RWPE2 (cell line): ENCODE measurements at places on chromosomes 11 and 22.

DNA sequence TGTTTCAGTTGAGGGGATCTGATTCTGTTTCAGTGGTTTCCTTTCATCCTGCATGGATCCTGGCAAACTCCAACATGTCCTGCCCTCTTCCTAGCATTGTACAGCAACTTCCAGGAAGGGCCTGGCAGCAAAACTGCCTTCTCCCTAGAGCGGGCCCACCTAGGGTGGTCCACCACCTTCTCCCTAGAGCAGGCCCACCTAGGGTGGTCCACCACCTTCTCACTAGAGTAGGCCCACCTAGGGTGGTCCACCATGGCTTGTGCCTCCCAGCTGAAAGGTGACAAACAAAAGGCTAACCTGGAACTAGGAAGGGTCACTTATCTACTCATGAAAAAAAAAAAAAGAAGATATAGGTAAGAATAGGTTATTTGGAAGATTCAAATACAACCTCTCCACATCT, 92.2 kb downstream of the NTM start:
- no peak for DNase-seq

GRCh38 chr11:5297721-5298323, 3.9 kb downstream of the OR51B4 start:
- DNase-seq = no peak

DNA sequence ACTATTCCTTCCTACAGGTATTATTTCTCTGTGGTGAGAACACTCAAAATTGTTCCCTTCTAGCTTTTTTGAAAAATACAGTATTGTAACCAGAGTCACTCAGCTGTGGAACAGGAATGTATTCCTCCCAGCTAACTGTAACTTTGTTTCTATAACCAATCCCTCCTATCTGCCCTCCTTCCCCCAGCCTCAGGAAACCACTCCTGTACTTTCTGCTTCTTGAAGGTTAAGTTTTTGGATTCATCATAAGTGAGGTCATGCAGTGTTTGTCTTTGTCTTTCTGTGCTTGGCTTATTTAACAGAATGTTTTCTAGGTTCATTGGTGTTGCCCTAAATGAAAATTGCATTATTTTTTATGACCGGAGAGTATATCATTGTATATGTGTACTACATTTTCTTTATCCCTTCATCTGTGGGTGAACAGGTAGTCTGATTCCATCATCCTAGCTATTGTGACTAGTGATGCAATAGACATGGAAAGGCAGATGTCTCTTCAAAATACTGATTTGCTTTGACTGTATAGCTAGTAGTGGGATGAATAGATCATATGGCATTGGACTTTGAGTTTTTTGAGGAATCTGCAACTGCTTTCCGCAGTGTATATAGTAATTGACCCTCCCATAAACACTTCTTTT, 112.9 kb upstream of the GRK3 start:
- no peak for DNase-seq

DNA sequence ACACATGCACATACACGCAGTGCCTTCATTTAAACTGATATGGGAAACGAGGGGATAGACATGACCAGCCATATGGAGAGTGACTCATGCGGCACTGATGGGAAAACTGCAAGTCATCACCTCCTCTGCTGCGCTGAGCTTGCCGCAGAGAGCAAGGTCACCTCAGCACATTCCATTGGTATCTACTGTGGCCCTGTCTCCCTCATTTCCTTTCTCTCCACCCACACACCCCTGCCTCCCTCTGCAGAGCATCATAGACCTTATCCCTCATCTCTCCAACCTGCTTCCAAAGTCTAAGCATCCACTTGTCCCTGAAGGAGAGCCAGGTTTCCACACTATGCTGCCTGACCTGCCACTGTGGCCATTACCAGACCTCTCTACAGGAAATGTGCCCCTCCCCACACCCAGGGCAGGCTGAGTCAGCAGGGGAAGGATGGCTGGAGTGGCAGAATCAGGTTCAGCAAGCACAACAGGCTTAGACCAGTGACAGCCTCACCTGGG, 116.9 kb upstream of the SNX19 start:
- DNase-seq = peak; percentile 70

GRCh38 chr22:48336339-48337060, 1491.2 kb downstream of the BRD1 start:
- DNase-seq = no peak

GRCh38 chr11:29495676-29496075, 521.2 kb downstream of the KCNA4 start:
- no peak for DNase-seq
